ENCODE measurements at places on chromosomes 6 and 20. TPM values are rescaled to one million over a fixed set of nuclear protein-coding genes. Genes with fewer than 3 reads are reported as not detected.

DNA sequence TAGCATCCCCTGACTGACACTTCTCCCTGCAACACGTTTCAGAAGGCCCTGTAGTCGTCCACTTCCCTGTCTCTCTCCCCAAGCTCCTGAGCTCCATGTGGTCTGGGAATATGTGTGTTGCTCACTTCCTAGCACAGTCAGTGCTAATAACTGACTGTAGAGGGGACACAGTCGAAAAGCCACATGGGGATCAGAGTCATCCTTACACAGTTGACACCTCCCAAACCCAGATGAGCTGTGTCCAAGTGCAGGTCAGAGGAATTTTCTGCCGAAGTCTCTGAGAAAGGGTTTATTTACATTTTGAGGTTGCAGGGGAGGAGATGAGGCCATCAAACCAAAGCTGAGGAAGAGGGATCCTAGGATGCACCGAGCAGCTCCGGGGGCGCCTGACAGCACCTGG is 3.5 kb upstream of the ADAM33 start:
- DNase-seq = no peak

GRCh38 chr20:40168981-40169620 is 519.9 kb downstream of the MAFB start:
- DNase-seq = no peak

- DNase-seq = peak; percentile 85
These were observed 69.3 kb upstream of the SRSF6 start for GRCh38 chr20:43388268-43389002.

DNA sequence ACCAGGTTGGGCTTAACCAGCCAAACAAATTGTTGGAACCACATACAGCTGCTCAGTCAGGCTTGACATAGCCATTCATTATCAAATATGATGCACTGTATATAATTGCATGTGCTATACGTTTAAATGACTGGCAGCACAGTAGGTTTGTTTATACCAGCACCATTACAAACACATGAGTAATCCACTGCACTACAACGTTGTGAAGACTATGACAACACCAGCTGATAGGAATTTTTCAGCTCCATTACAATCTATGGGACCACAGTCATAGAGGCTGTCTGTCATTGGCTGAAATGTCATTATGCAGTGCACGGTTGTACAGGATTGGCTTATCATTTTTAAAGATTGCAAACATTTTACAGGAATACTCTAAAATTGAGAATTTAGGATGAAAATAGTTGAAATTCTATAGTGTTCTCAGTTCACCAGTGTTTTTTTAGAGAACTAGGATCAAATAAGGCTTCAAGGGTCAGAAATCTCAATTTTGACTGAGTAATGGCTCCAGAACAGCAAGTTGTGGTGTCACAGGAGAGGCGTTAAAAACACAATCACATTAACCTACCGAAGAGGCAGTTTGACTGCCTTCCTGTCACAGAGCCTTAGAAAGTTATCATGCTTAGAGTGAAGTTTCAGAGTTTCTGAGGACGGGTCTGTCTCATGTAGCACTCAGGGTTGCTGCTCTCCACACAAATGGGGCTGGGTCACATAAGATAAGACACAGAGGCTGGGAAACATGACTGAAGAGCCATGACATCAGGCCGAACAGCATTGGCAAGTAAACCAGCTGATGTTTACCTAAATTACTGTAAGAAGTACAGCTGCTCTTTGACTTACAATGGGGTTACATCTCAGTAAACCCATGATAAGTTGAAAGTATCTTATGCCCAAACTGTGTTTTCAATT is 60.7 kb upstream of the SMLR1 start:
- DNase-seq = no peak

Gene BPIFB1
- total RNA-seq = not detected

GRCh38 chr20:10861619-10862018 is 187.8 kb upstream of the JAG1 start:
- no peak for DNase-seq

DNA sequence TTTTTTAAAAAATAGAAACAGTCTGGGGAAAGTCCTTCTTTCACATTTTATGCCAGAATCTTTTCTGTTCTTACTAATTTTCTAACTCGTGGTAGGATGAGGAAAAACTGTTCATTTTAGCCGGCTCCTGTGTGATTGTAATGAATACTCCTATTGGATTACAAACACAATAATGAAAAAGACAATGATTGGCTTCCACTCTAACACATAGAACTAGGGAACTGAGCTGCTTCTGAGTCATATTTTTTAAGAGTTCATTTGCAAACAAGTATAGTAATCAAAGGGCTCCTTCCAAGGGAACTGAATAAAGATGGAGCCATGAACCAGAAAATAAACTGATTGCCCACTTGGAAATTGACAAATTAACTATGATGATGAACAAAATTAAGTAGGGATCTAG is 265.3 kb upstream of the TCF21 start:
- DNase-seq = no peak

DNA sequence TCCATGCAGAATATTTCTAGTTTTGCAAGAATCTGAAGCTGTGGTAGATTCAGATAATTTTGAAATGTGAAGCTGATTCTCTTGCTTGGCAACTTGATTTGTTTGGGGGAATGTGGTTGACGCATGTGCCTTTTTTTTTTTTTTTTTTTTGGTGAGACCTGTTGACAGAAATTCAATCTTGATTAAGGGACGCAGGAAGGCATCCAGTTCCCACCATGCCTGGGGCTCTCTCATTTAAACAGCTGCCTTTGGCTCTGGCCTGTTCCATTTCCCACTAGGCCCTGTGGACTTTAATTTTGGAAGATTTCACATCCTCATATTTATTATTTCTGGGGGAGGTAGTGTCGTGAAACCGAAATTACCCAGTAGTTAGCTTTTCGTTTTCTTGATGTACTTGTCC is 8.6 kb downstream of the TPX2 start:
- DNase-seq = no peak

GRCh38 chr20:24981282-24981681 is 11.3 kb downstream of the APMAP start:
- DNase-seq = no peak

- DNase-seq = no peak
These were observed 27.9 kb downstream of the CDC5L start for GRCh38 chr6:44415449-44415848.

Gene FRK
- total RNA-seq = 4.3 TPM

DNA sequence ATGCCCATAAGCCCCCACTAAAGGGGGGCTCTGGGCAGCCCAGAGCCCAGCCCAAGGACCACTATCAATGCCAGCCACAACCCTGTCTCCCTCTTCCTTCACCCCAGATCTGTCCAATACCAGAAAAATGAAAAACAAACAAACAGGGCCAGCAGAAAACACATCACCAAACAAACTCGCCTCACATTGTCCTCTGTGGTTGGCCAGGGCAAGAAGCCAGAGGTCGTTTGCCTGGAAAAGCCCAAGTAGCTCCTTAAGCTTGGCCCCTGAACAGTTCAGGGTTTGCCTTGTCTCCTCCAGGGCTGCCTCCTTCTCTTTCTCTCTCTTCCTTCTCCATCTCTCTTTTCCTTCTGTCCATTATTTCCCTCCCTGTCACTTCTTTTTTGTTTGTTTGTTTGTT is 10.1 kb upstream of the SCUBE3 start:
- no peak for DNase-seq

DNA sequence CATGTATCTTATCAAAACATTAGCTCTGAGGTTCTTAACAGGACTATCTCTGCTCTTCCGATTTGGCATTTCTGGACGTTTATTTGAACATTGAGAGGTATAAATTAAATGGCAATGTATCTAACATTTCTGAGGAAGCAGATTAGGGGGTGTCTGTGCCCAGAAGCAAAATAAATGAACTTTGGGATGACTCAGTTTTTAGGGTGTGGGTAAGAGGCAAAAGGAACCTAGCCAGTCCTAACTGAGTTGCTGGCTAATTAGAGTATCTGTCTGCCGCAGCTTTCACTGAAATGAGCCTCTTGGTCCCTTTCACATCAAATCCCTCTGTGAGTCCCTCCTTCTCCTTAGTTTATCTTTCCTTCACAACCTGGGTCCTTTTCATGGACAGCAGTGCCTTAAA is 1.1 kb downstream of the RNF144B start:
- no peak for DNase-seq

DNA sequence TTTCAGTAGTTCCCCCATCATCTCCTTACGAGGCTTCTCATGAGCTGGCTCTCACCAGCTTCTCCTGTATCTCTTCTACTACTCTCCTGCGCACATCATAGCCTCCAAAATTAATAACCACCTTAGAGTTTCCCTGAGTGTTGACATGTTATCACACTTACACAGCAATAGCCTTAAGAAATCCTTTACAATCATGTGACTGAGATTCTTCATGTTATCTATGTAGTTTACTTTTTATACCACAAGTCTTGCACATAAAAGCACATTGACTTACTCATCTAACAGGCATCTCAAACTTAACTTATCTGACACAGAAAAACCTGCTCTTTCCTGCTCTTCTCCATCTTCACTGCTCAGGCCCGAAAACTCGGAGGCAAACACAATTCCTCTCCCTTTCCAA is 103.7 kb upstream of the TAB2 start:
- DNase-seq = no peak

DNA sequence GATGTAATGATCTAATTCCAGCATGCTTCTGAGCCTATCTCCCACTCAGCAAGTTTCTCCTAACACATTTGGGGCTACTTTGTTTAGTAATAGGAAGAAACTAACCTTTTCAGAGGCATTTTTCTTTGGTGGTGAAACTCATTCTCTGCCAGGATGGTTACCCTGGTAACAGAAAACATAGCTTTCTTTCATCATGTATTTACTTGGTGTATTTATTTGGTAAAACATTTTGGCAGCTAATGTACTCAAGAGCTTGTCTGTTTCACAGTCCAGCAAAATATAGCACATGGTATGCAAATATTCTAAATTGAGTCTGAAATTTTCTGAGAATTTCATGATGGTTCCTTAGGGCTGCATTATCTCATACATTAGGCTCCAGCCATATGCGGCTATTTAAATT is 100.0 kb downstream of the SLC35B3 start:
- no peak for DNase-seq

Gene PSORS1C1
- total RNA-seq = 4.5 TPM

GRCh38 chr20:5748246-5748645 is 2.0 kb upstream of the SHLD1 start:
- DNase-seq = no peak

Gene PI3
- total RNA-seq = not detected

- DNase-seq = no peak
These were observed 20.2 kb downstream of the STAU1 start for GRCh38 chr20:49167811-49168507.

DNA sequence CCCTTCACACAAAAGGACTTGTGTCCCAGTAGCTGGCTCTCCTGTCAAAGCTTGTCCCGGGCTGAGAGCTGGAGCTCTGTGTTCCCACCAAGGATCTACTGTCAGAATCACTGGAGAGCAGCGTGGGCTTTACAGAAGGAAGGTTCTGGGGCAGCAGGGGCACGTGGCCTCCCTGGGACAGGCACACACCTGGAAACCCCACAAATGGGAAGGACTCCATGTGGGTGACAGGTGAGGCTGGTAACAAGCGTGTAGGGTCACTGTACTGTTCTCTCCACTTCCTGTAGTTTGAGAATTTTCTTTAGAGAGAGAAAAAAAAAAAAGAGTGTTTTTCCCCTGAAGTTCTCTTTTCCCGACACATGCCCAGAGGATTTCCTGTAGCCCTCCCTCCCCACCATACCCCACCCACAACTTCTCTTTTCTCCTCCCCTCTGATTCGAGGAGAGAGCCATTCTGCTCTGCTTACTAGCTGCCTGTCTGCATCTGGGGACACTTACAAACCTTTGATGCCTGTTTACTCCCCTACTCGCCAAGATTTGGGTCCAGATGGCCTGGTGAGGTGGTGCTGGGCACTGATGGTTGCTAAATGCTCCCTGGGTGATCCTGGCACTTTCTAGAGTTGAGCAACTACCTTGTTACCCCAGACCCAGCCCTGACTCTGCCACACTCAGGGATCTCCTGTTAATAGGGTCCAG is 84.1 kb upstream of the SIRPA start:
- DNase-seq = no peak

GRCh38 chr6:6180684-6181083 is 139.8 kb downstream of the F13A1 start:
- DNase-seq = no peak

DNA sequence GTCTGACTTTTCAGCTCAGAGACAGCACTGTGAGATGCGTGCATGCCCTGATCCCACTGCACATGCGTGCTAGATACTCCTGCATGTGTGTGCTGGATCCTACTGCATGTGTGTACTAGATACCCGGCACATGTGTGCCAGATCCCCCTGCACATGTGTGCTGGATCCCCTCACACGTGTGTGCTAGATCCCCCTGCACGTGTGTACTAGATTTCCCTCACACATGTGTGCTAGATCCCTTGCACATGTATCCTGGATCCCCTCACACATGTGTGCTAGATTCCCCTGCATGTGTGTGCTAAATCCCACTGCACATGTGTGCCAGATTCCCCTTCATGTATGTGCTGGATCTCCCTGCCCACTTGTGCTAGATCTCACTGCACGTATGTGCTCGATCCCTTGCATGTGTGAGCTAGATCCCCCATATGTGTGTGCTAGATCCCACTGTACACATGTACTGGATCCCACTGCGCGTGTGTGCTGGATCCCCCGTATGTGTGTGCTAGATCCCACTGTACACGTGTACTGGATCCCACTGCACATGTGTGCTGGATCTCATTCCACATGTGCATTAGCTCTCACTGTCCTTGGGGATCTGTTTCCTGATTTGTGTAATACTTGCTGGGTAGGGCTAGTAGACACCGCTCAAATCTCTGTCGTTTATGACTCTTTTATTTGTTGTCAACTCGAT is 214.6 kb downstream of the SMOC2 start:
- DNase-seq = no peak

GRCh38 chr6:134480593-134480992 is 162.7 kb upstream of the SGK1 start:
- DNase-seq = no peak

DNA sequence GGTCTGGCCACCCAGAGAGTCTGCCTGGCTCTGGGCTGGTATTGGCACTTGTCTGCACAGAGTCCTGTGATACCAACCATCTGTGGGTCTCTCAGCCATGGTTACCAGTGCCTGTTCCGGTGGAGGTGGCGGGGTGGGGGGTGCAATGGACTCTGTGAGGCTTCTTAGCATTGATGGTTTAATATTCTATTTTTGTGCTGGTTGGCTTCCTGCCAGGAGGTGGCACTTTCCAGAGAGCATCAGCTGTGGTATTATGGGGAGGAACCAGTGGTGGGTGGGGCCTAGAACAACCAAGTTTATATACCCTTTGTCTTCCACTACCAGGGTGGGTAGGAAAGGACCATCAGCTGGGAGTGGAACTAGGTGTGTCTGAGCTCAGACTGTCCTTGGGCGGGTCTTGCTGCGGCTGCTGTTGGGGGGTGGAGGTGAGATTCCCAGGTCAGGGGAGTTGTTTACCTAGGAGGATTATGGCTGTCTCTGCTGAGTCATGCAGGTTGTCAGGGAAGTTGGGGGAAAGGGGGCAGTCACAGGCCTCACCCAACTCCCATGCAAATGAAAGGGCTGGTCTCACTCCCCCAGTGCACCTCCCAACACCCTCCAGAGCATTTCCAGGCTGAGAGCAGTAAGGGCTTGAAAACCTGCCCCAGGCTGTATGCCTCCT is 117.5 kb downstream of the FLRT3 start:
- DNase-seq = peak; percentile 25

GRCh38 chr6:121912905-121913304 is 477.5 kb downstream of the GJA1 start:
- no peak for DNase-seq

- DNase-seq = no peak
These were observed 654 bp downstream of the TMEM14C start for GRCh38 chr6:10723567-10723881.

All from right cardiac atrium (tissue), 5 donors.